Activated CD4-positive, alpha-beta T cell treated with anti-CD3 and anti-CD28 coated beads, Interleukin-2, amount 50 U/mL, for 24 hours (primary cell): ENCODE measurements at places on chromosomes 7 and 10.

- DNase-seq = no peak
Measured at GRCh38 chr10:12556039-12556438, 206.7 kb downstream of the CAMK1D start.

DNA sequence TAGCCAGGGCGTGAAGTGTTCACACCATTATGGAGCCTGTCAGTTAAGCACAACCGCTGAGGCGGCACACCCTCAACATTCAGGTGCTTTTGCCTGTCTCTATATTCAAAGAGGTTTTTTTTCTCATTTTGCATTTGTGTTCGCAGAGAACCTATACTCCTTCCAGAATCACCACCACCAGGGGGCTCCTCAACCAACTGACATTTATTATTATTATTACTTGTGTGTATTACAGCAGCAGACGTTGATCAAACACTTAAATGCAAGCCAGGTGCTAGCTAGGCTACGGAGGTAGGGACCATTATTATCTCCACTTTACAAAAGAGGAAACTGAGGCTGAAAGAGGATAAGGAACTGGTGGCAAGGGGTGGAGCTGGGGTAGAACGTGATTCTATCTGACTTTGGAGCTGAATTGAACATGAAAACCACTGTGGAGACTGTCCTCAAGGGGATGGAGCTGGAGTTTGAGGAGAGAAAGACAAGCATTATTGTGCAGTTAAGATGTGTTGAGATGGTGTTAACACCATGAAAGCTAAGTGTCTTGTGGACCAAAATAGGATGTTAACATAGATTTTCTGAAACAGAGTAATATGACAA is 133.8 kb upstream of the PLXNA4 start:
- no peak for DNase-seq

DNA sequence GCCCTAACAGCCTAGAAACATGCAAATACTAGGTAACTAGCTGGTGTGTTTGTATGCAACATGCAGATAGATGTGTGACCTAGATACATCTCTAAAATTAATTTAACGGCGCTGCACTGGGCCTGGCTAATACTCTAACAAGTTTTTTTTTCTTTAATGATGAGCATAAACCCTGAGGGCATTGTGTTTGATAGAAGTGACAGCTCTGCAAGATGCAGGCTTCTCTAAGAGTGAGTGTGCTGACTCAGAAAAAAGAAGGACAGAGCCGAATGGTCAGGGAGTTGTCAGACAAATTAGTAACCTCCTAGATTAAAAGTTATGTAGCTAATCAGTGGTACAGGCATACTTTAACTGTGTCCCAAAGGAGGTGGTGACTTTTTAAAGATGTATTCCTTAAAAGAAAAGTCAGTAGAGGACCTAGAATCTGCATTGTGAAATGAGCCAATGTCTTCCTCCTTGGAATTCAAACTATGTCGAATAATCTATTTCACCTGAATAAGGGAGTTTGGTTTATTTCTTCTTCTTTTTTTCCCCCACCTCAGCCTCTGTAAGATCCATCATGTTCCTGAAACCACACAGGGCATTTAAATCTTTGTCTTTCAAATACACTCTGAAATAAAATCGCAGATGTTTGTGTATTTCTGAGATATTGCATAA is 315.1 kb downstream of the GFRA1 start:
- DNase-seq = no peak

GRCh38 chr7:14321947-14322346 is 332.5 kb upstream of the ETV1 start:
- no peak for DNase-seq

DNA sequence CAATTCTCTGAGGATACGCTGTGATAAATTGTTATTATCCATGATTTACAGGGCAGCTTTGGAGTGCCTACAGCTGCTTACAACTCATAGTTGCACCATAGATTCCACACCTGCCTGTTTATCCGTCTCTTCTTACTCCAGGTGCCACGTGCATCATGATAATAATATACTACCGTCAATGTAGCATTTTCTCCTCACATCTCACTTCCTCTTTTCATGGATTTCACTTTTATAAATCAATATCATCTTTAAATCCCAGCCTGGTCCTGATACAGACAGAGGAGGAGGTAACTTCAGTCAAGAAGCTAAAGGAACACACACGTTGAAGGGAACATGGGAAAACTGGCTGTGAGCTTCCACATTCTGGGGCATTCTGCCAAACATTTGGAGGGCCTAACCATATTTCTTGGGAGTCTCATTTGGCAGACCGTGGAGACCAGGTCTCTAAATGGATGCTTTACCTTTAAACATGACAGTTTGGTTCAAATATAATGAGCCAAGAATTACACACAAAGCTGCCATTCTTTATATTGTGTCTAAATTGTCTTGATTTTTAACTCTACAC is 2.4 kb downstream of the CH25H start:
- no peak for DNase-seq

DNA sequence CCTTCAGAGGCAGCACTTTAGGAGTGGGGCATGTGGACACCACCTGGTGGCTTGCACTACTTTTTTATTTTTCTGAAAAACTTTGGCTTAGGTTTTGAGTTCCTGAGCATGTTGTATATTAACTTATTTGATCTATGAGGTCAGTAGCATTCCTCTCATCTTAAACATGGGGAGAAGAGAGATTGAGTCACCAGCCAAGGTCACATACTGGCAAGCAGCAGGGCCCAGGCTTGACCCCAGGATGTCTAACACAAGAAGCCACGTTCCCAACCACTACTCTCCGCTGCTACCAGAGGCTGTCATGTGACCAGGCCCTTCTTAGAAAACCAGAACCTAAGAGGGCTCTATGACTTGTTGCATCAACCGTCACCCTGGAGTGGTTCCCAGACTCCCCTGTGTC is 210.3 kb upstream of the GPR26 start:
- no peak for DNase-seq

- DNase-seq = no peak
Measured at GRCh38 chr7:50141131-50141530, 48.1 kb upstream of the ZPBP start.

GRCh38 chr7:150800581-150801241 is at the start of gene TMEM176A:
TSS of gene TMEM176A (plus strand) at chr7:150800769. CDS start at chr7:150801551, 782 bp downstream.
- DNase-seq = no peak

- DNase-seq = peak; percentile 71
Measured at GRCh38 chr7:44980393-44981034, 1.7 kb upstream of the MYO1G start.

DNA sequence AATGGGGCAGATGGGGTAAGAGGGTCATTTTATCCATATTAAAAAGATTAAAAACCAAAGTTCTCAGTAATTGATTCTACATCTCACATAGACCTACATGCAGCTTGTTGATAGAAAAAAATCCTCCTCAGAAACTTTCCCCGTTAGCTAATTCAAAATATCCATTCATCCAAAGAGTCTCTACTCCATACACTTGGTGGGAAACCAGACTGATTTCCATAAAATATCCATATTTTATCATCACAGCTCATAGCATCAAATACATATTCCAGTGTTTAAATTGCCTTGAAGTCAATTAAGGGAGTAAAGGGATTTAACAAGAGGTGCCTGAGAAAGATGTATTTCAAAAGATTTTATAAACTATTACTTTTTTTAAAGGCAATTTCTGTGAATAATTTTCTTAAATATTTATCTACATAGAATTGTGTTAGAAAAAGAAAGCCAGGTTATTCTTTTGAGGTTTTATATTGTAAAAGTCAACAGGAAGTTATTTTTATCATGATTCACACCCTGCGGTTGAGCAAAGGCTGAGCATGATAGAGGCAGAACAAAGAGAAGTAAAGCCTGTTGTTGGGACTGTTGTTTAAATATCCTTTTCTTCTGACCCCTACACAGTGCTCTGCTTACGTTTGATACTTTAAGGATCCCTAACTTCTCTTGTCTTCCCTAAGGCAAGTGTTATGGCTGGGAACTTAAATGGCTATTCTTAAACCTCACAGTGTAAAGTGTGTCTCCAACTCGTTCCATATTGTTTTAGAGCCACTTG is 266.7 kb downstream of the PRKG1 start:
- DNase-seq = no peak

DNA sequence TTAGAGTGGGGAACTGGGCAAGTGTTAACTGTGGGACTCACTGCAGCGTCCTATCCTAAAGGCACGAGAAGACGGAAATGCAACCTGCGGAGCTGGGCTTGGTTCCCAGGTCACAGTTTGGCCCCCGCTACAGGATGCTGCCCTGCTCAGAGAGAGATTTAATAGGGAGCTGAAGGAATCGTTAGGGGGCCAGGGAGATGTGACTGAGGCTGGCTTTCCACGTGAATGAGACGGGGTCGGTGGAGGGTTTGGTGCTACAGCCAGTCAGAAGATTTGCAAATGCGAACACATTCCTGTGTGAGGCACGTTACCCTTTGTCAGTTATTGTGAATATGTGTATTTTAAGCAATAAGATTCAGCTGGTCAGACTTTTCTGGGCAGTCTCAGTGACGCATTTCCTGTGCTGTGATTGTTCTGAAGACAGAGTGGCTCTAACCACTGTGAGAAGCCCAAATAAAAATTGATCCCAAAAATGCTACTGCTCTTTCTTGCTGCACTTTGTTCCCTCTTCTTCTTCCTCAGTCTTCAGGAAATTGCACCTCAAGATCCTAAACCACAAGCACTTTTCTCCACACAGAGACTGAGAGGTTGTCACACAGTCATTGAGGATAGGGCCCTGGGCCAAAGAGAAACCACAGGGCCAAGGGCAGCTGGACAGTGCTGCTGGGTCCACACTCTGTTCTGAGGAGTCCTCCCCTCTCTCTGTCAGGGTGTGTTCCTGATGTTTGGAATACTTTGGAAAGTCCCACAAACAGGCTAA is 21.2 kb downstream of the CYP17A1 start:
- DNase-seq = no peak

DNA sequence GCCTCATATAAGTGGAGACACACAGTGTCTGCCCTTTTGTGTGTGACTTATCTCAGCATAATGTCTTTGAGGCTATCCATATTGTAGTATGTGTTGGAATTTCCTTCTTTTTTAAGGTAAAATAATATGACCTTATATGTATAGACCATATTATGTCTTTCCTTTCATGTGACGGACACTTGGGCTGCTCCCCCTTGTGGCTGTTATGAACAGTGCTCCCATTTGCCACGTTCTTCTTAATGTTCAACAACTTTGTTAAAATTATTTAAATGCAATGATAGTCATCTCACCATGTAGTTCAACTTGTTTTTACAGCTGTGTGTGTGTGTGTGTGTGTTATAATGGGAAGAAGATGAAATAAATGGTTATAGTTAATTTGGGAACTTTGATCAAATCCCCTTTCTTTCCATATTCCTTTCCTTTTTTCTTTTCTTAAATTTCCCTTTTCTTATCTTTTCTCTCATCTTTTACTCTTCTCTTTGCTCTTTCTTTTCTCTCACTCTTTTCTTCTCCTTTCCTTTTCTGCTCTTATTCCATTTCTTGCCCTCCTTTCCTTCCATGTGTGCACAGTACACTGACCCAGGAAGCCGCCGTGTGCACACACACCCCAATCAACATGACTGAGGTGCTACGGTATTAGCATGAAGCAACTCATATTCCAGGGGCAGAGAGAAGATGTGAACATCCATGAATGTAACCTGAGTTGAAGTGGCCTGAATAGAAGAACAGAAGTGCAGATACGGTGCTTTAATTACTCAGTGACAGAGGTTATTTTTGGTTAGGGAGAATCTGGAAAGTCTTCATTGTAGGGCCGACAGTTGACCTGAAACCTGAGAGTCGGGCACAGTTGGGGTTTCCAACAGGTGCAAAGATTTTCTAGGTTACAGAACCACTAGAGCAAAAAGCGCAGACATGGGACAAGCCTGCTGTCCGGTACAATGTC is 596.6 kb downstream of the SDK1 start:
- peak; percentile 20 for DNase-seq

DNA sequence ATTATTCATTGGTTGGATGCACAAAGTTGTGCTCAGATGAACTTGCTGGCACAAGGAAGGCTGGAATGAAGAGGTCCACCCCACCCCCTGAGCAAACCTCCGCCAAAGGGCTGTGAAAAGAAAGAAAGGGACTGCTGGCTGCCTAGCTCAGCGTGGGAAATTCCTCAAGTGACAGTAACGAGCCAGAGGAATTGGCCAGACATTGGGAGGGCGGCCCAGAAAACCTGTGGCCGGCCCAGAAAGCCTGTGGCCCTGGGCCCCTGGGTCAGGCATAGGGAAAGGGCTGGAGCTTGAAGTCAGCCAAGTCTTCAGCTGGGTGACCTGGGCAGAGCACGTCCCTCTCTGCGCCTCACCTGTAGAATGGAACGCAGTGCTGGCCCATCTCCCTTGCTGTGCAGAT is 30.6 kb upstream of the CTBP2 start:
- no peak for DNase-seq

- no peak for DNase-seq
Measured at GRCh38 chr7:158595068-158595467, 7.4 kb upstream of the PTPRN2 start.

DNA sequence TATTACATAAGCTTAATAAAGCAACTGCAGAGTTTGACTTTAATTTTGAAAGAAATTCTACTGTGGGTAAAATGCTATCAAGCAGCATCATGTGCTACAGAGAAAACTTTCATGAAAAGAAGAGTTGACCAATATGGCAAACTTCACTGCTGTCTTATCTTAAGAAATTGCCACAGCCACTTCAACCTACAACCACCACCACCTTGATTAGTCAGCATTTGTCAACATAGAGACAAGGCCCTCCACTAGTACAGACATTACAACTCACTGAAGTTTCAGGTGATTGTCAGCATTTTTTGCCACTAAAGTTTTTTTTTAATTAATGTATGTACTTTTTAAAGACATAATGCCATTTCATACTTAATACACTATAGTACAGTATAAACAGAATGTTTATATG is 350.3 kb downstream of the HPSE2 start:
- DNase-seq = no peak

DNA sequence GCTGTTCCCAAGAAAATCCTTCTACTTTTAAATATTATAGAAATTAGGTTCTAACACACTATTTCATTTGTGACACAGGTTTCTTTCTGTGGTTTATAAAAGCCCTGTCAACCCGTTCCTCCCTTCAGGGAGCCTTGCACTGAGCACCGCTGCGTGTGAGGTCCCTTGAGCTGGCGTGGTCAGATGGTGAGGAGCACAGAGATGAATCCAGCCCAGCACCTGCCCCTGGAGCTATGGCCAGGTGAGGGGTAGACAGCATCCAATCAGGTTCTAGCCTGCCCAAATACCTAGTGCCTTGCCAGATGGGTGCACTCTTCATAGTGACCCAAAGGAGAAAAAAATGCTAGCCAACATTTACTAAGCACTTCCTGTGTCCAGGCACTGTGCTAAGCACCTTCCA is 15.7 kb downstream of the ZCCHC24 start:
- DNase-seq = no peak

DNA sequence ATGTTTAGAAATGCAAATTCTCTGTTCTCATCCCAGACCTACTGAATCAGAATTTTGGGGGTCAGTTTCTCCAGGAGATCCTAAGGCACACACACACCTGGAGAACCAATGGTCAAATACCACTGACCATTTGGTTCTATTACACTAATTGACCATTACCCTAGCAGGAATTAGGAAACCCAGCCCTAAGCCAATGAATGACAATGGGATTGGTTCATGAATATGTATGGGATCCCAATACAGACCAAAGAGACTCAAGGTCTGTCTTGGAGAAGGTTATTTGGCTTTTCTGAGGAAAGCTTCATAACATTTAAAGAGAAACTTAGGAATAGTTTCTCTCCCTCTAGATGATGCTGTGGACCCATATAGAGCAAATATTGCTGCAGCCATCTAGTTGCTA is 317.0 kb downstream of the BMPER start:
- no peak for DNase-seq

GRCh38 chr10:70978181-70978580 is 89.8 kb upstream of the PCBD1 start:
- DNase-seq = no peak

- no peak for DNase-seq
Measured at GRCh38 chr10:3099291-3100092, 32.1 kb downstream of the PFKP start.
